ENCODE measurements at places on chromosomes 1 and 21.

DNA sequence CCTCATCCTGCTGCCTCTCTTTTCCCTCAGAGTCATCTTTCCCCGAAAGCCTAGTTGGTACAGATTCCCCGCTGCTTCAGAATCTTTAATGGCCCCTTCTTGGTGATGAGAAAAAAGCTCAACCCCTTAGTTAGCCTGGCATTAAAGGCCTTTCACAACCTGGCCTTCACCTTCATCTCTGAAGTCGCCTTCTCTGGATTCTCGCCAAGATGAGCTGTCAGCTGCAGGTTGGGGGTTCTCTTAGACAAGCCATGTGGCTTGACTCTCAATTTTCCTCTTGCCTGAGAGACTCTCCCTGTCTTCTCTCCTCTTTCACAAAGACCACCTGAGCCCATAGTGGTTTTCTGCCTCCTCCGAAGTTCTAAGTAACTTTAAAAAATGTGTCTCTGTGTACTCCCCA, 15.5 kb upstream of the DISC1 start:
- no peak for DNase-seq
- no peaks in the 10 kb centered on the region for H3K27me3 ChIP-seq
- peaks cover 40% of the 10 kb centered on the region for H3K4me1 ChIP-seq
- no peaks in the 10 kb centered on the region for H3K36me3 ChIP-seq

DNA sequence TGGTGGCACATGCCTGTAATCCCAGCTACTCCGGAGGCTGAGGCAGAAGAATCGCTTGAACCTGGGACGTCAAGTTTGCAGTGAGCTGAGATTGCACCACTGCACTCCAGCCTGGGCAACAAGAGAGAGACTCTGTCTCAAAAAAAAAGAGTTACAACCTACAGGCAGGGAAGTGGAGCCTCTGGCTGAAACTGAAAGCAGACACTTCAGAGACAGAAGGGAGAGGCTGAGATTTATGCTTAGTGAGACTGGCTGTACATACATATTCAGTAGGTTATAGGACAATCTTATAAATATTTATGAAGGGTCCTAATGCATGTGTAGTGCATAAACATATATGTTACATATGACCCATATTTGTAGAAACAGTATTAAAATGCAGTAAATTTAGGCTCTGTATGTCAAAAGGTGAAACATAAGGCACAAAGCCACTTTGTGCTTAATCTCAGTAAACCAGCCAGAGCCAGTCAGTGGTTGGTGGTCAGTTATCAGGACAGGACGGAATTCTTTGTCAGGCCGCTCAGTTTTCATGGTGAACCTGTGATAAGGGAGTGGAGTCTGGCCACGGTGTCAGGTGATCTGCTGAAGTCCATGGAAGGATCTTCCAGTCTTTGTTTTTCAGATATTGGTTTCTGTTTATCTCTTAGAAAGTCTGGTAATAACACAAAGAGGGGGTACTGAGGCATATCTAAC, 13.7 kb downstream of the RHEX start:
- H3K36me3 ChIP-seq, result peaks cover 2% of the 10 kb centered on the region
- peaks cover 28% of the 10 kb centered on the region for H3K4me1 ChIP-seq
- no peaks in the 10 kb centered on the region for H3K27me3 ChIP-seq
- no peak overlapping the region for H3K4me3 ChIP-seq
- DNase-seq, result no peak

GRCh38 chr1:19709260-19709793, 44.7 kb downstream of the HTR6 start:
- peaks cover 6% of the 10 kb centered on the region for H3K4me1 ChIP-seq
- H3K36me3 ChIP-seq, result no peaks in the 10 kb centered on the region
- H3K4me3 ChIP-seq, result no peak overlapping the region
- H3K27ac ChIP-seq, result no peak overlapping the region
- H3K27me3 ChIP-seq, result no peaks in the 10 kb centered on the region
- no peak for DNase-seq

- no peak for DNase-seq
- H3K4me3 ChIP-seq, result no peak overlapping the region
- no peaks in the 10 kb centered on the region for H3K4me1 ChIP-seq
- no peaks in the 10 kb centered on the region for H3K36me3 ChIP-seq
These were observed 77.5 kb upstream of the KCNK2 start for GRCh38 chr1:215005078-215005477.

DNA sequence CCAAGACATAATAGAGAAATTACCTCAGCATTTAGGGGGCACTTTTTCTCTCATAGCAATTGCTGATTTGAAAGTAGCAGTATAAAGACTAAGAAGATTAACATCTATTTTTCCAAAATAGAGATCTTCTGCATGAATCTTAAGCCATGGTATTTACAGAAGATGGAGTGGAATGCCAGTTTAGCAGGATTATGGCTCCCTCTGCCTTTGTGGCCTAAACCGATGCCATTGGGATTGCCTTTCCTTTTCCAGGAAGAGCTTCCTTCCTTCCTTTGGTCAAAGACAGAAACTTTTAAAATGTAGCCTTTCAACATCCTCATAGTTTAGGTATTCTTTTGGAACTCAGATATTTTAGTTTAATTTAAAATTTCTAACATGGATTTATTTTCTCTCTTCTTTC, 39.4 kb downstream of the CFHR5 start:
- no peaks in the 10 kb centered on the region for H3K27me3 ChIP-seq
- H3K4me3 ChIP-seq, result no peak overlapping the region
- H3K27ac ChIP-seq, result no peak overlapping the region
- H3K4me1 ChIP-seq, result no peaks in the 10 kb centered on the region
- no peaks in the 10 kb centered on the region for H3K36me3 ChIP-seq

DNA sequence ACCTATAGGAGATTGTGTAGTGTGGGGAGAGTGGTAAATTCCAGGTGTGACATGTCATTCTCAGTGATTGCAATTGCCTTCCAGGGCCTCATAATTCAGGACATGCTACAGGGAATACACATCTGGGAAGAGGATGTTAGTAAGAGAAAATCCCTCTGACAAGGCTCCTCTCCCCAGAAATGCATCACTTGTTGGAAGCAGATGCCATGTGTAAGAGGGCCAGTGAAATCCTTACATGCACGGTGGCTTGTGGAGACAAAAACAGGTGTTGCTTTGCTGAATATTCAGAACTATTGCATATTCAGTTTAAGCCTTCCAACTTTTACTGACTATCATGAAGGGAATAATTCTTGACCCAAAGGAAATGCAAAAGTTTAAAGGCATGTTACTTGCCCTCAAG, 503.4 kb downstream of the NEGR1 start:
- H3K36me3 ChIP-seq, result no peaks in the 10 kb centered on the region
- no peak overlapping the region for H3K27ac ChIP-seq
- no peak overlapping the region for H3K4me3 ChIP-seq
- no peaks in the 10 kb centered on the region for H3K4me1 ChIP-seq

GRCh38 chr1:64975740-64976139, 9.4 kb upstream of the JAK1 start:
- no peak for DNase-seq
